ENCODE measurements at places on chromosomes 1 and 21. TPM values are rescaled to one million over a fixed set of nuclear protein-coding genes. Genes with fewer than 3 reads are reported as not detected.

DNA sequence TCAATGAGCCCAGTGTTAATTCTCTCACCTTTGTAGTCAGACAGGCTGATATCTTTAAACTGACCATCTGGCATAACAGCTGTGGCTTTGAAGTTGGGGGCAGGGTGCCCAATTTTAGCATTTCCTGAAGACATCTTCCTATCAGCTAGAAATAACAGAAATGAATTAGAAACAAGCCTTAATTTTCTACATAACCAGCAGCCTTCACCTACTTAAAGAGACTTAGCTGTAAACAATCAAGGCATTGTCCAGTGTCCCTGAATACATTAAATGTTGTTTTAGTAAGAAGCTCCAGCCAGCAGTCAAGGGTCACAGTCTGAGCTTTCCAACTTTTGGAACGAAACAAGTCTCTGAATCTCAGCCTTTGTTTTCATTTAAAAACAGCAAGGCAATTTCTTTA lies 2.8 kb downstream of the PRDX1 start:
- no peak for DNase-seq

The ACAP3 gene
- total RNA-seq: 116 TPM

The CD52 gene
- total RNA-seq: not detected

- no peak for DNase-seq
Measured at GRCh38 chr21:46477765-46478164, 19.1 kb downstream of the DIP2A start.

- DNase-seq: no peak
Measured at GRCh38 chr1:171113382-171113781, 22.7 kb downstream of the FMO3 start.

The SPATA46 gene
- total RNA-seq: not detected

The LINGO4 gene
- total RNA-seq: not detected
